ENCODE measurements at places on chromosomes 11 and 22. TPM values are rescaled to one million over a fixed set of nuclear protein-coding genes. Genes with fewer than 3 reads are reported as not detected.

- no peak for DNase-seq
Measured at GRCh38 chr22:41862530-41863266, 29.8 kb downstream of the SREBF2 start.

DNA sequence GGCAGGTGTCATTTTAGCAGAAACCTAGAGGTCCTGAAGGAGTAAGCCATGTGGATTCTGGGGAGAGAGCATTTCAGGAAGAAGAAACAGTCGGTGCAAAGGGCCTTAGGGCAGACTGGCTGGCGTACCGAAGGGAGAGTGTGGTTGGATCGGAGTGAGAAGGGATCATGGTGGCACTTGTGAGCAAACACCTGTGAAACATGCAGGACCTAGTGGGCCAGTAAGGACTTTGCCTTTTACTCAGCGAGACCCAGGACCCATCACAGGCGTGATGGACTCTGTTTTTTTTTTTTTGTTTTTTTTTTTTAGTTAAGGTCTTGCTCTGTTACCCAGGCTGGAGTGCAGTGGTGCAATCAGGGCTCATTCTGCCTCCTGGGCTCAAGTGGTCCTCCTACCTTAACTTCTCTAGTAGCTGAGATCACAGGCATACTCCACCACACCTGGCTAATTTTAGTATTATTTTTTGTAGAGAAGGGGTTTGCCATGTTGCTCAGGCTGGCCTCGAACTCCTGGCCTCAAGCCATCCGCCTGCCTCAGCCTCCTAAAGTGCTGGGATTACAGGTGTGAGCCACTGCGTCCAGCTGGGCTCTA, 3.5 kb upstream of the TSGA10IP start:
- no peak for DNase-seq

DNA sequence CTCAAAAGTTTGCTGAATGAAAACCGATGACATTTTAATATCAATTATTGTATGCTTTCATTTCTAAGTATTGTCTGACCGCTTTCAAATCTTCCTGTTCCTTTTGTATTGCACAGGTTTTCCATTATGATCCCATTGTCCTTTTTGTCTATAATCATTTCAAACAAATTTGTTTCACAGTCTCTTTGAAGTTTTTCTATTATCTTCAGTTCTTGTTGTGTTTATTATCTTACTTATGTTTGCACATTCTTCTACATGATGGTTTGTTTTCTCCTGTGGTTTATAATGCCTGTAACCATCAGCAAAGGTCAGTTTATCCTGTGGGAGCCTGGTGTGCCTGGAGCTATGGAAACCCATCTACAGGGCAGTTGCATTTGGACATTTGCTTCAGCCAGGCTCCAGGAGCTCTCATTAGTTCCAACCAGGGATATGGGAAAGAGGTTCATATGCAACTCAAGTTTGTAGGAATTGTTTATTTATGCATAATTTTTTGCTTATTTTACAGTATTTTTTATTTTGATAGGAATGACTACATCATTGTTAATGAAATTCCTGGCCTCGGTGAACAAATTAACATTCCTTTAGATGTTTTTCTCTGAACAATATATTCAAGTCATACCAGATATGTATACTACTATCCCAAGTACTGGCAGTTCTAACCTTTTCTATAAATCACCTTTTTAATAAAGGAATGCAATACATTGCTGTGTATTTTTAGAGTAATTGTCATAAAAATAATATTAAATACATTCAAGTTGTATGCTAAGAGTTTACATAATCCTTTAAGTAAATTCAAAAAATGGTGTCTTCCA, 179.2 kb downstream of the SBF2 start:
- DNase-seq, result no peak

GRCh38 chr11:83540112-83540675, 254.0 kb upstream of the CCDC90B start:
- DNase-seq, result no peak

SPDYC gene
- not detected for polyA plus RNA-seq

Measured in forelimb muscle (tissue), 1 donor.